AG09319 (cell line): ENCODE measurements at places on chromosomes 3 and 15.

GRCh38 chr3:171122240-171122639, 95.7 kb upstream of the SLC2A2 start:
- DNase-seq = no peak

- no peak for DNase-seq
Measured at GRCh38 chr15:28101201-28101600, 2.1 kb upstream of the OCA2 start.

GRCh38 chr3:45572755-45573154, 21.8 kb upstream of the LIMD1 start:
- no peak for DNase-seq

DNA sequence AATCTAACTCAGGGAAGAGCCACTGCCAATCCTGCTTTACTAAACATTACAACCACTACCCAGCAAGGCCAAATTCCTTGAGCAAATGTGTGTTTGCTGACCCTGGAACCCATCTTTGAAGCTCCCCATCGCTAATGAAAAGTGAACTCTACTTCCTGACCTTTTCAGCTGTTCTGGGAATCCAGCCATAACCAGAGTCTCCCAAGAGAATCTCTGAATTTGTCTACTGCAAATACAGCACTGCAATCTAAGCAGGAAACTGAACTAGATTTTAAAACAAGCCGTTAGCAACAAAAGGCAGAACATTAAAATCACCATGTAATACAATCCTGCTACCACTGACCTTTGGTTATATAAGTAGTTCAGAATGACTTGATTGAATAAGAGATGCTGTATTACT, 309.2 kb downstream of the MAGI1 start:
- DNase-seq = peak; percentile 94

GRCh38 chr3:65026151-65026550, 338.4 kb upstream of the ADAMTS9 start:
- no peak for DNase-seq

DNA sequence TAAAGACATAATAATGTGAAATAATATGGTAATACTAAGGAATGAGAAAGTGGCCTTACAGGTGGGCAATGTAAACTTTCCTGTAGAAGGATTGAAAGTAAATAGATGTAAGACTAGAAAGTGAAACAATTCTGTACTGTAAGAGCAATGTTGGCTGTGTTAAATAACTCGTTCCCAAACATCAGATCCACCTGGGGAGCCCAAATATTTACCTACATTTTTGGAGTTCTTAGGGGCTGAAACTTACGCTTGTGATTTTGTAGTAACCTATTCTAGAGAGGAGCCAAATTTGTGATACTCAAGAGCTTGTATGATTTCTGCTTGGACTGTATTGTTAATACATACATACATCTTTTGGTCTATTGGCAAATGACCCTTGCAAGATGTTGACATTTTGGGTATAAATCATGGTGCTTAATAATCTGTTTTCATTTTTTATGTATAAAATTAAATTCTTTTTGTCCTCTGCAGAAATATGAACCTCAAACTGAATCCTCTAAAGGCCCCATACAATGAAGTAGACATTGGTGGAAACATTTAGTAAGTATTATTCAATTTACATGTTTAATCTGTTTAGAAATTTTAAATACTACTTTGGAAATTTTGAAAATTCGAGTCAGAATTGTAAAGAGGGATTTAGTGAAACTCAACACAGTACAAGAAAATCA, 8.5 kb upstream of the CHD2 start:
- no peak for DNase-seq

DNA sequence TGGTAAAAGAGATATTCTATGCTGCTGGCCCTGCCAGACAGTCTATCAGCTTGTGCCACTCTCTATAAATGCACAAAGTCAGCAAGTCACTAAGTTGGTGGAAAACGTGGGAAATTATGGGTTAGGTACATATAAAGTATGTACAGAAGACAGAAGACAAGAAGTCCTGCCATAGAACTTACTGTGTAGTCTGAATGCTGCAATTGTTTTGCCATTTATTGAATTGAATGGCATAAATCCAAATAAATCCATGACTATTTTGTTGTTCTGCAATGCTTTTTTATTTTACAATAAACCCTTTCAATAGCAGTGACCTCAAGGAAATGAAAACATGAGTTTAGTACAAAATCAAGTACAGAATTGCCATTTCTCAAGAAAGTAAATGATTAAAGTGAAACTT, 34.1 kb upstream of the TM4SF1 start:
- no peak for DNase-seq

DNA sequence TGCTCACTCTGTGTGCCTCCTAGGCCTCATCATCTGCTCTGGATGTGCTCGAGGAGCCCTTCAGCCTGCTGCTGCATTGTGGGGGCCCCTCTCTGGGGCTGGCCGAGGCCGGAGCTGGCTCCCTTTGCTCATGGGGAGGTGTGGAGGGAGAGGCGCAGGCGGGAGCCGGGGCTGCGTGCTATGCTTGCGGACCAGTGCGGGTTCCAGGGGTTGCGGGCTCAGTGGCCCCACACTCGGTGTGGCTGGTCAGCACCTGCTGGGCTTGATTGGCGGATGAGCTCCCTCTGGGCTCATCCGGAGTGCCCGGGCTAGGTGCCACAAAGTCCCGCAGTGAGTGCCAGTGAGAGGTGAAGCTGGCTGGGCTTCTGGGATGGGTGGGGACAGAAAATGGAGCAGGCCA, 264.2 kb downstream of the SI start:
- DNase-seq = no peak

DNA sequence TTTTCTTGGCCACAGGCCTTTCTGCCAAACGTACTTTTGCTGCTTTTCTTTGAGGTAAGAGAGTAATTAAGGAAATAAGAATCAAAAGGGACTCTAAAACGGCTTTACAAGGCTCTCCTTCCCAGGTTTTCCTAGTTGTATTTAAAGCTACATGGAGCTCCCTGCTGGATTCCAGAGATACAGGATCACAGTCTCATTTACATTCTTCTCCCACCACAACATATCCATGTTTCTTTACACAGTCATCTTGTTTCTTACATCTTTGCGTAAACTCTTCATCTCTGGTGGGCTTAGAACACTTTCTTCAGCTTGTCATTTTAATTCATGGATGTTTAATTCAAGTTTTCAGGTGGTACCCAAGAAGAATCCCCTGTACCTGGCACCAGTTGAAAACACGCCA, 117.6 kb upstream of the BFSP2 start:
- DNase-seq = no peak

- DNase-seq = no peak
Measured at GRCh38 chr15:67063689-67064606, 1.5 kb upstream of the SMAD3 start.

DNA sequence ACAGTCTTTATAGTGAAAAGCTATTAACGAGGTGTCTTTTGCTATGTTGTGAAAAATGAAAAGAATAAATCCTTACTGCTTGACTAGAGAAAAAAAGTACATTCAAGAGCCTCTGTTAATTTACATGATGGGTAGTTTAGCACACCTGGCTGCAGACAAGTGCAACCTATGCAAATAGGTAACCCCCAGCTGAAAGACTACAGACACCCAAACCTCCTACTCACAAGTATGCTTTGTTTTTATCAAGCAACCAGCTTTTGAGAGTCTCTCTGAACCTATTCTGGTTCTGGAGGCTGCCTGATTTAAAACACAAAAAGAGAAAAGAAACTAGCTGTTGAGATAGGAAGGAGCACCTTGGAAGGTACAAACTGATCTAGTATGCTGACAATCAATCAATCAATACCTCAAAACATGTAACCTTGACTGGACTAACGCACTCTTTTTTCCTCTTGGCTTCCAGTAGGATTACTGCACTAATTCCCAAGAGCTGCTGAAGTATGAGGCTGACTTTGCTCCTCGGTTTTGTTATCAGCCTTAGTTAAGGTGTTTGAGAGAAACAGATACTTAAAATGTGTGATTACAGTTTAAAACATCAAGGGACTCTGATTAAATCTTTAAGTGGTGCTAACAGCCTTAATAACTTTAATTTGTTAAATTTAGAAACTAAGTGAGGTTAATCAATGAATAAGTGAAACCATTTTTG, 63.6 kb downstream of the OSBPL10 start:
- no peak for DNase-seq

- DNase-seq = no peak
Measured at GRCh38 chr3:120821426-120821825, 78.9 kb downstream of the GTF2E1 start.

- DNase-seq = peak; percentile 0
Measured at GRCh38 chr3:41881233-41881821, 80.6 kb downstream of the ULK4 start.

- no peak for DNase-seq
Measured at GRCh38 chr3:48926425-48927392, 8.1 kb downstream of the ARIH2 start.

GRCh38 chr3:53242155-53242554, 13.7 kb downstream of the TKT start:
- no peak for DNase-seq

GRCh38 chr15:71273731-71274447, 158.6 kb downstream of the THSD4 start:
- DNase-seq = no peak

DNA sequence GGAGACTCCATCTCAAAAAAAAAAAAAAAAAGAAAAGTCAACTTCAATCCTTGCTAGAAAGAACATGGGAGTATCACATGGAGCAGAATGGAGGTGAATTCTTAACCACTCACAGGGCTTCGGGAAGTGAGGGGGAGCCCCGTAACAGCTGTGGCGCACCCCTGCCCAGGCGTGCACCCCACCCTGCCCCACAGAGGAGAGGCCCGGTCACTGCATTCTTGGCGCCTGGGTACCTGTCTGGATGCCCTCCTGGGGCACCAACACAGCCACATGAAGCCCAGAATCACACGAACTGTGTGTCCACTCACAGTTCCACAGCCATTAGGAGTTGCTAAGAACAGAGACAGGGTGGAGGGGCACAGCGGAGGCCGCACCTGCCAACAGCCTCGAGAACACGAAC, 51.8 kb downstream of the NIPA2 start:
- DNase-seq = no peak

DNA sequence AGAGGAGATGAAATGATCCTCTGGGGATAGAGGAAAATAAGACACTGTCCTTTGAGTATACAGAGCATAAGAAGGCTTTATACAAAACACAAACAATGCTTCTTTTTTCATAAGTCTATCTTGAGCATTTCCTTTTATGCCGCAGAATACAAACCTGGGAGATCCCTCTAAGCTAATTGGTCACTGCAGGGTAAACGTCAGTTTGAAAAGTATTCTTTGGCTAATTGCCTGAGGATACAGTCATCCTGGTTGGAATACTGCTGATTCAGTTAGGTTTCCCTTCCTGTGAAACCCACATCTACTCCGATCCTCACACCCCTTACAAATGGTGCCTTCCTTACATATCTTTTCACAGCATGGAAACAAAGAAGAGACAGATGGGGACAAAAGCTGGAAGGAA, 10.6 kb downstream of the WNT5A start:
- no peak for DNase-seq

DNA sequence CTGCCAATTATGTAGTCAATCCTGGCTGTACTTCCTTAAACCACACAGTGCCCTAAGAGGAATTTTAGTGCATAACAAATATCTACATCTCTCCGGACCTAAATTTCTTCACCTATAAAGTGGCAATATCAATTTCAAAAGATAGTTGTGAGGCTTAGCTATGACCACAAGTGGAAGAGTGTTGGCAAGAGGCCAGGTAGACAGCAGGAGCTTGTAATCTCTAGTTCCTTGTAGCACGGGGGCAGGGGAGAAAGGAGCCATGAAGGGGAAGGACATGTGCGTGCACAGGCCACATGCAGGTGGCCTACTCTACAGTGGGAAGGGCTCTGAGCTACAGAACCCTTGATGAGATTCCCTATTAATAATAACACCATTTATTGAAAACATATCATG, 269.7 kb downstream of the ABHD5 start:
- no peak for DNase-seq
